Stimulated activated CD4-positive, alpha-beta T cell treated with anti-CD3 and anti-CD28 coated beads, Interleukin-12 subunit alpha, Interleukin-12 subunit beta, amount 100 ng/mL, for 24 hours (primary cell): ENCODE measurements at places on chromosomes 12 and 14.

DNA sequence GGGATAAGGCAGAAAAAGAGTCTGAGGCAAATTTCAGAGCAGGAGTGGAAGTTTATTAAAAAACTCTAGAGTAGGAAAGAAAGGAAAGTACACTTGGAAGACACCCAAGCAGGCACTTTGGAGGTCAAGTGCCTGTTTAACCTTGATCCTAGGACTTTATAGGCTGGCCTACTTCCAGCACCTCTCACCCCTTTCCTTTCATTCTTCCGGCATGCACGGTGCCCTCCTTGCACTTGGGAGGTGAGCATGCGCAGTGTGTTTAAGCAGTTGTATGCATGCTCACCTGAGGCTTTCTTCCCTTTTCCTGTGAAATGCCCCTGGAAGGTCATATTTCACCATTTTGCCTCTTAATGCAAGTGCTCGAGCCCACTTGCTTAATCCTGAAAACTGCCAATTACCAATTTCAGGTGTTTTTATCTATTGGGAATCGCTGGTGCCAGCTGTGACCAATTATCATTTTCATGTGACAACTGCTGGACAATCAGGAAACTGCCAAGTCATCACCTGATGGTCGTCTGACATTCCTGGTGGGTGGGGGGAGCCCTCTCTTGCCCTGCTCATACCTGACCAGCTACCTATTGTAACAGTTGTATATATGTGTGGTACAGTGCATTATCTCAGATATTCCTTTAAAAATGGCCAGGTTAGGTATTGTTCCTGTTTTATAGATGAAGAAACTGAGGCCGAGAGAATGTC is 53.5 kb downstream of the SUDS3 start:
- no peak for DNase-seq

DNA sequence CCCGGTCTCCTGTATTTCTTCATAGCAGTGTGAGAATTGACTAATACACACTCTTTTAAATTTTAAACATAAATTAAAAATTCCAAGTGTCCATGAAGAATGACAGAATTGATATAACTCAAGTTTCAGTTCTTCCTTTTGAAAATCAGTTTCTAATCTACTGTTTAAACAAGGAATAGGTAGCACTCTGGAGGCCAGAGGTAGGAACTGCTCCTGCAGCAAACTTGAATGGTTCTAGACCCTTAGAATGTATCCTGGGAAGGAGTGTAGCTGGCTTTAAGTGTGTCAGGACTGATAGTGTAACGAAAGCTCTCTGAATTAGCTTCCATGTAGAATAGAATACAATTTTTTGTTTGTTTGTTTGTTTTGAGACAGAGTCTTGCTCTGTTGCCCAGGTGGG is 76.8 kb downstream of the AKAP6 start:
- no peak for DNase-seq

- DNase-seq, result no peak
Measured at GRCh38 chr12:116384691-116385485, 107.4 kb upstream of the MED13L start.

GRCh38 chr14:100899884-100900771 is 3.4 kb downstream of the RTL1 start:
- no peak for DNase-seq

DNA sequence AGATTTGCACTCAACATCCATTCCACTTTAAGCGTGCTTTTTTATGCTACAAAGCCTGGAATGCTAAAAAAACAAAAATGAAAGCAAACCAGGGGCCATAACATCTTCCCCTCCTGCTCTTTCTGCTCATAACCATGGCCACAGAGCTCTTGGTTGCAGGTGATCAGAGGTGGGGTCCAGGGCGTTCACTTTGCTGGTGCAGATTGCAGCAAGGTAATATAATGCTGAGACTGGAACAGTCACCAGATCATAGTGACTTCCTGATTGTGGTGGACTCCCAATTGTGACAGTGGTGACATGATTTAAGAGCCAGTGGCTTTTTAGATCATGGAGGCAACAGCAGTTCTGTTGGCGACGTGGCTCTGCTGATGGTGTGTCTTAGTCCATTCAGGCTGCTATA is 115.0 kb upstream of the CPM start:
- DNase-seq, result no peak

- DNase-seq, result no peak
Measured at GRCh38 chr12:106586278-106586802, 3.5 kb downstream of the RFX4 start.

DNA sequence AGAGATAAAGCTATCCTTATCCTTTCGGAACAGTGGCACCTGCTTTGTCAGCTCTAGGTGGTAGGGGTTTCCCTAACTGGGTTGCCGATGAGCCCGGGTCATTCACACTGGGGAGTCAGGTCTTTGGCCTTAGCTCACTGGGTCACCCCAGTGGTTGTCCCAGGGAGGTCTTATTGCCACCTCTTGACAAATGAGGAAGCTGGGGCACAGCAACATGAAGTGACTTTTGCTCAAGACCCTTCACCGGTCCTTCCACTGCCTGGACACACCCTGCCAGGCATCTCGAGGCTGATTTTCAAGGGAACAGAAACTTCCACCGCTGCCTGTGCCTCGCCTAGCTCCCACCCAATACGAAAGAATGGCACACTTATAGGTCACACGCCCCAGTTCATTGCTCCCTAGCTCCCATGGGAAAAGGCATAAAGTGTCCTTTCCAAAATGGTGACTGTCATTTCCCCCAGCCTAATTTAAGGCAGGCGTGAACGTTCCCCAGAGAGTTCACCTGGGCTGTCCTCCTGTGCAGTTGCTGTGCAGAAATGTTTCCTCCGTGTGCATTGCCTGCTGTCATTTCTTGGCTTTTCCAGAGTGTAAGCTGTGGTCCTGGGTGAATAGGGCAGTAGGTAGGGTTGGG is 156.1 kb upstream of the CCND2 start:
- DNase-seq, result no peak

- no peak for DNase-seq
Measured at GRCh38 chr12:101927036-101927435, 49.7 kb downstream of the DRAM1 start.

- no peak for DNase-seq
Measured at GRCh38 chr12:100128512-100128908, 14.2 kb downstream of the BLTP3B start.

DNA sequence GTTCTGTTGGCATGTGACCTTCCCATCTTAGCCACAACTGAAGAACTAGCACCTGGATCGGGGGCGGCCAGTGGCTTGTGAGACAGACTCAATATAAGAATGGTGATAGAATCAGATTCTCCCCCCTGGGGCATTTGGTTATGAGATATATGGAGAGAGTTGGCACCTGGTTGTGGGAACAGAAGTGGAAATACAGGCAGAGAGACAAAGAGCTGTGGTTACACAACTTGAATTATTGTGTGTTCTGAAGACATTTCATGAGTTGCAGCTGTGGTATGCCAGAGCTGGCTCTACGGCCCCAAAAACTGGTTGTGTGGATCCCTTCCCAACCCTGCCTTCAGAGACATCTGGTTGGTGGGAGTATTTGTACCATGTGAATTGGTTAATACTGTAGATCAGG is 2.9 kb upstream of the MSRB3 start:
- no peak for DNase-seq

- no peak for DNase-seq
Measured at GRCh38 chr12:108826807-108827721, 30.3 kb downstream of the SSH1 start.

- DNase-seq, result no peak
Measured at GRCh38 chr12:3925621-3926020, 52.4 kb upstream of the PARP11 start.
